WTC11 (cell line): ENCODE measurements at places on chromosomes 16 and 17. TPM values are rescaled to one million over a fixed set of nuclear protein-coding genes. Genes with fewer than 3 reads are reported as not detected.

- peak; percentile 15 for DNase-seq
Measured at GRCh38 chr16:24348545-24349290, 92.6 kb downstream of the CACNG3 start.

DNA sequence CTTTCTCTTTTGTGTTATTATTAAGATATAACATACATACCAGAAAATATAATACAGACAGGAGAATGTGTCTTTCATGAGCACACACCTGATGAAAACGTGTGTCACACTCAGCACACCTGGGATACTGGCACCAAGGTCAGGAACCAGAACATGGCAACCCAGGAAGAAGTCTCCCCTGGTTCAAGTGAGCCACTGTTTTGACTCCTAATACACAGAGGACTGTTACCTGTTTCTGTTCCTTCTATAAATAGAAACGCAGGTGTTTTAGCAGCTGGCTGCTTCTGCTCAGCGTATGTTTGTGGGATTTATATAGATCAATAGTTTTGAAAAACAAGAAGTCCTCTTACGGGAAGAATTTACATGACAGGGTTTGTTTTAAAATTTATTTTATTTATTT, 3.5 kb downstream of the SEC14L1 start:
- no peak for DNase-seq

DNA sequence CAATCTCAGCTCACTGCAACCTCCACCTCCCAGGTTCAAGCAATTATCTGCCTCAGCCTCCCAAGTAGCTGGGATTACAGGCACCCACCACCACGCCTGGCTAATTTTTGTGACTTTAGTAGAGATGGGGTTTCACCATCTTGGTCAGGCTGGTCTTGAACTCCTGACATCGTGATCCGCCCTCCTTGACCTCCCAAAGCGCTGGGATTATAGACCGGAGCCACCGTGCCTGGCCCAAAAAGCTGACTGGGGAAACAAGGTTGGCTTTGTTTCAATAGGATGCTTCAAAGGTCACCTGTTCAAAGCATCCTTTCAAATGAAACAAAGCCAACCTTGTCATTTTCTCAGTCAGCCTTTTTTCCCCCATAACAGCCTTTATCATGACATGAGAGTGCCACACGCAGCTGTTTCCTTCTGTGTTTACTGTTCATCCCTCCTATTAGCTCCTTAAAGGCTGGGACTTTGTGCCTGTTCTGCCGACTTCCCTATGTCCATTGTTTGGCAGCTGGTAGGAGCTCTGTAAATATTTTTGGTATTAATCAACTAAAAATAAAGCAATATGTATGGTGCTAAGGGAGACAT, 51.1 kb downstream of the ADAMTS18 start:
- no peak for DNase-seq

GRCh38 chr17:63911657-63912100, 621 bp upstream of the CSHL1 start:
- DNase-seq, result peak; percentile 77

DNA sequence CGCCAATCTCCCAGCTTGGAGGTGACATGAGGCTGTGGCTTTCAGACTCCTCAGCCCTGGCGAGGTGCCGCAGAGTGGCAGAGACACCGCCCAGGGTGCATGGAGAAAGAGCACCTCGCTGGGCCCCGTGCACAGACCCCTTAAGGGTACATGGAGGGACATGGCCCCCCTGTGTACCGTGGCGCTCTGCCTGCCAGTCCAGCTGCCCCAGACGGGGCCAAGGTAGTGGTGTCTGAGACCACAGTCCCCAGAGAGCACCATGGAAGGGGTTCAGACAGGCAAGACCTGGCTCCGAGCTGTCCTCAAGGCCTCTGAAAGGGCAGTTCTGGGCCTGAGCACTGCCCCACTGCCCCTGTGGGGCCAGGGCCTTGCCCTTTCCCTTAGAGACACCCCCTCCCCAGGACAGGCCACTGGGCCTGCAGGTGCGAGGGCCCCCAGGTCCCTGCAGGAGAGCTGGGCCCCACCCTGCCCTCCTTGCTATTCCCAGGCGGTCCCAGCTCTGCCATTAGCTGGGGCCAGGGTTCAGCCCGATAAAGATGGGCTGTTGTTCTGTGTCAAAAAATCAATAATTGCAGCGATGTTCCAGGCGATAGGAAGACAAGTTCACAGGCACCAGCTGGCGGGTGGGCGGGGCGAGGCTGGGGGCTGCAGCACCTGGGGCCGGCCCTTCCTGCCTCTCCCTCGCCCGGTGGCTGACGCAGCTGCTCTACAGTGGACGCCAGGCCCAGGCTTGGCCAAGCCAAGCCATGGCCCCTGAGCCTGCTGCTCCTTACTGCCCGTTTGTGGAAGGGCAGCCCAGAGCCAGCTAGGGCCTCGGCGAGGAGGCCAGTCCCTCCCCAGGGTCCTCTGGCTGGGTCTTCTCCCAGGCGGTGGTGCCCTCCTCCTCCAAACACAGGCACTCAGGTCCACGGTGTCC, 51.7 kb downstream of the ZFPM1 start:
- no peak for DNase-seq

DNA sequence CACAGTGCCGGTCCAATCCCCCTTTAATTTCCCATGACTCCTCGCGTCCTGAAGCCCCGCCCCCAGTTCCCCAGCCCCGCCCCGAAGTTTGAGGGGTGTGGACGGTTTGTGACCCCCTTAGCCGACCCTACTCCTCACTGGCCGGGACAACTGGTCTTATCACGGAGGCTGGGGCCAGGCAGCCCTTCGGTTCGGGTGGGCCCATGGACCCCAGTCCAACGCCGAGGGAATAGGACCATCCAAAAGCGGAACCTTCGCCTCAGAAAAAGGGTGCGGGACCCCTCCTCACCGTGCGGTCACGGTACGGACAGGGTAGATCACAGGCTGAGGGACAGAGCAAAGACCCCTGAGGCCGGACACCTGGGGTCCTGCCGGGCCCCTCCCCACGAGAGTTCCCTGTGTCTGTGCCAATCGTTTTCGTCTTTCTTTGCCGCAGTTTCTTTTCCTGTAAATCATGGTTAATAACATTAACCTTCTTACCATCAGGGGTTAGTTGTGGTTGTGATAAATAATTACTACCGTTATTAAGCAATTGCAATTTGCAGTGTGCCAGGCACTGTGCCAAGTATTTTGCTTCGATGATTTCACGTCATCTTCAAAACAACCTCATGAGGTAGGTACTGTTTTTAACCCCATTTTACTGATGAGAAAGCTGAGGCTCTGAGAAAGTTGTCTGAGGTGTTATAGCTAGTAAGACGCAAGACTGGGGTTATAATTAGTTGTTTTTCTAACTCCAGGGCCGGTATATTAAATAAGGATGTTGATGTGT, 543 bp downstream of the TMUB2 start:
- DNase-seq, result no peak

DNA sequence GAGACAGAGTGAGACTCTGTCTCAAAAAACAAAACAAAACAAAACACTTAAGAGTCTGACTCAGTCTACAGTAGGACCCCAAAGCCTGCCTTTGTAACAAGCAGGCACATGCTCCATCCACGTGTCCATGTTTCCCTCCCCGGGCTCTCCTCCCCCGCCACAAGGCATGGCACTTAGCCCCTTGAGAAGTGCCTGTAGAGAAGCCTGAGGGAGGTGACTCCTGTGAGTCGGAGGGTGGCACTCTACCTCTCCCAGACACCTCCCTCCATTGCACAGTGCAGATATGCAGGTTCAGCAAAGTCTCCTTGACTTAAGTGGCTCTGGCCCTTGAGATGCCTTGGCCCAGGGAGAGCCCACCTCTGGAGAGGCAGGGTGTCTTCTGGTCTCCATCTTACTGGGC, 6.8 kb downstream of the FHOD1 start:
- no peak for DNase-seq

Gene PRSS27
- 5.1 to 5.4 TPM (median 5.1 TPM) in 3 replicates for total RNA-seq

Gene ZFP3
- total RNA-seq, result 0.39 to 0.71 TPM (median 0.66 TPM) in 3 replicates

Gene USH1G
- 1.9 to 2.9 TPM (median 2.6 TPM) in 3 replicates for total RNA-seq

Gene IL17C
- 0.80 to 1.9 TPM (median 1.5 TPM) in 3 replicates for total RNA-seq
